ENCODE measurements at places on chromosomes 5 and 9.

- DNase-seq: no peak
Measured at GRCh38 chr9:87533271-87533670, 35.6 kb downstream of the DAPK1 start.

DNA sequence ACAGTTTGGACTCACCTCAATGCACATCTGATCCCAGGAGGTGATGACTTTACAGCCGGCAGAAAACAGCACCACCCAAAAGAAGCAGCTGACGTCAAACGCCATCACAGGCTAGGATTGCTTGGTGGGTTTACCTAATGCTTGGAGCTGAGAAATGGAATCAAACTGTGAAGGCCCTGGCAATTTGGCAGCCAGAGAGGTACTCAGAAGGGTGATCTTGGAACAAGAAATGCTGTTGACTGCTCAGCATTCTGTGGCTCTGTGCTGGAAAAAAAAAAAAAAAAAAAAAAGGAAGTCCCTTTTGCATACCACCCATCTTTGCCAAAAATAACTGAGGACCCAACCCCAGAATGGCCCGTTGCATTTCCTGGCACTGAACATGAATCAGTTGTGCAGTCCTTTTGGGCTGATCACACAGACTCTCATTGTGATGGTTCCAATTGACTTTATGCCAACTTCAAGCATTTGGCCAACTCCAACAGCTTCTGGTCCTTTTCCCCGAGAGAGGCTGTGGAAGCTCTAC is at the start of gene CD180:
Gene CD180, minus strand, starts transcription at position 263 of the 523 bp plus-strand sequence. Its CDS starts 158 bp downstream, at position 105.
- no peak for DNase-seq

DNA sequence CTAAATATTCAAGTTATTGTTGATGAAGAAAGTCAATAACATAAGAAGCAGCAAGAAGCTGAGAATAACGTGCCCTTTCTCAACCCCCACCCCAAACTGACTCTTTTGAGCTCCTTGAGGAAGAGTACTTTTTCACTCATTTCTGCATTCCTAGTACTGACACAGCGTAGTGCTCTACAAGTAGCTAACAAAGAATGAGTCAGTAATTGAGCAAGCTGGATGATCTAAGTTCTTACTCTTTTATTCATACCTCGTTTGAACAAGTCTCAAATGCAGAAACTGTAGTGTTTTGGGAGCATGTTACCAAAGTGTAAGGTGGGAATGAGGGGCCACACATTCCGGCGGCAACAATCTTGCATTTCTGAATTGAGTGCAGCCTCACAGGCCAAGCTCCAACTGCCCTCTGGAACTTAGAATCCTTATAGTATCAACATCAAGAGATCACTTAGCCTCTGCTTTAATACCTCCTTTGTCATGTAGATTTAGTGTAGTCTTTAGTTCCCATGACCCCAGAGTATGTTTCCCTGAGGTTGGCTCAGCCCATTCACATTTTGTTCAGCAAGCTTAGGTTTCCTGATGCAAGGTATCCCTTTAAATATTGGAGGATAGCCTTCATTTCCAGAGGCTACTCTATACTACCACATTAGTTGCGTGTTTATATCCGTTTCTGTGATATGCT is 152.0 kb downstream of the PRR16 start:
- no peak for DNase-seq

DNA sequence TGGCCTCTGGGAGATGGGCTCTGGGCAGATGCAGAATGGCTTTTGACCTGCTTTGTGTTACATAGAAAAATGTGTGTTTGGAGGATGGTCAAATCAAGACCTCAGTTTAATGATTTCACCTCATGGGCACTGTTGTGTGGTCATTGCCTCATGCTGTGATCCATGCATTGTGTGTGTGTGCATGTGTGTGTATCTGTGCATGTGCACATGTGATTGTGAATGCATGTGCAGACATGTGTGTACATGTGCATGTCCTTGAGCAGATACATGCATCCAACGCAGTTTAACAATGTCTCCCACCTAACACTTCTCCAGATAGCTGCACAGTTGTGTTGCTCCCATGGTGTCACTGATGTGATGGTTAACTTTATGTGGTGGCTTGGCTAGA is 40.1 kb upstream of the S1PR3 start:
- no peak for DNase-seq

GRCh38 chr9:108664309-108665255 is 191.2 kb downstream of the ACTL7B start:
- DNase-seq: no peak

- DNase-seq: no peak
Measured at GRCh38 chr5:135456238-135457099, 4.3 kb upstream of the TIFAB start.

DNA sequence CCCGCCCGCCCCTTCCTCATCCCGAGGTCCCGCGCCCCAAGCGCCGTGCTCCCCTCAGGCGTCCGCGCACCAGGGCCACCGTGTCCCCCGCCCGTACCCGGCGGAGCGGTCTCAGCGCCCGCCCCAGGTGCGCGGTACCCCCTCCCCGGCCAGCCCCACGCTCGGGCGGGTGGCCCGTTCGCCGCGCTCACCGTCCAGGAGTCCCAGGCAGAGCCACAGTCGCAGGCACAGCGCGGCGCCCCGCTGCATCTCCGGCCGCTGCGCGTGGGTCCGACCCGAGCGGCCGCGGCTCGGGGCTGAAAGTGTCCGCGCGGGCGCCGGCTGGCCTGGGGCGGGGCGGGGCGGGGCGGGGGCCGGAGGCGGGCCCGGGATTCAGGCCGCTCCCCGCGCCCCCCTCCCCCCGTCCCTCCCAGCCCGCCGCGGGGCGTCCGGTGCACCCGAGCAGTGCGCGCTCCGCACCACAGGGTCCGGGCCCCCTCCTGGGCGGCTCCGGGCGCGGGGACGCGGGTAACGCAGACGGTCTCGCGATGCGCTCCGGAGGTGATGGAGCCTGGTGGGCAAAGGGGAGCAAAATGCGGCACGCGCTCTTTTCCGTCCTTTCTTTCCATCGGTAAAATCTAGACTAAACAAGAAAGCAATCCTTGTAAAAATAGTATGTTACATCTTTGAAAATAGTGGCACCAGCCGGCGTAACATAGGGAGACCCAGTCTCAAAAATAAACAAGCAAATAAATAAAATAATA is at the start of gene FLT4:
Gene FLT4, minus strand, starts transcription at position 304 of the 743 bp plus-strand sequence. Its CDS starts 55 bp downstream, at position 249.
- DNase-seq: no peak

DNA sequence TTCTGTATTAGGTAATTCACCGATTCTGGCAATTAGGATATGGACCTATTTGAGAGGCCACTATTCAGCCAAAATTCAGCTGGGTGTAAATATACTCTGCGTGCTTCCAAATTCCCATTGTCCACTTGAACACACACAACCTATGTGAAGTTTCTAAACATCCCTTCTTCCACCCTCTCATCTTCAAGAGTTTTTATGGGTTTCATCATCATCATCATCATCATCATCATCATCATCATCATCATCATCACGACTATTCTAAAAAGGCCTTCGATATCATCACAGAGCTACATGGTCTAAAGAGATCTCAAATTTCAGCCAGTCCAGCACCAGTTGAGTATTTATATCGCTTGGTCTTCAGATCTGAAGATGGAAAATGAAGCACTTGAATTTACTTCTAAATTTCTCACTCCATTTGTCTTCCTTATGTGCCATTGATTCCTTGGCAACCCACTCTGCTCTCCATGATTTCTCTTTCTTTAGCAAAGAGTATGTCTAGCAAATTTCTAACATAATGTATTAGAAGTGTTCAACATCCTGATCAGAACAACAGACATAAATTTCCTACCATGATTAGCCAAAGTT is 49.2 kb upstream of the HMHB1 start:
- DNase-seq: no peak

DNA sequence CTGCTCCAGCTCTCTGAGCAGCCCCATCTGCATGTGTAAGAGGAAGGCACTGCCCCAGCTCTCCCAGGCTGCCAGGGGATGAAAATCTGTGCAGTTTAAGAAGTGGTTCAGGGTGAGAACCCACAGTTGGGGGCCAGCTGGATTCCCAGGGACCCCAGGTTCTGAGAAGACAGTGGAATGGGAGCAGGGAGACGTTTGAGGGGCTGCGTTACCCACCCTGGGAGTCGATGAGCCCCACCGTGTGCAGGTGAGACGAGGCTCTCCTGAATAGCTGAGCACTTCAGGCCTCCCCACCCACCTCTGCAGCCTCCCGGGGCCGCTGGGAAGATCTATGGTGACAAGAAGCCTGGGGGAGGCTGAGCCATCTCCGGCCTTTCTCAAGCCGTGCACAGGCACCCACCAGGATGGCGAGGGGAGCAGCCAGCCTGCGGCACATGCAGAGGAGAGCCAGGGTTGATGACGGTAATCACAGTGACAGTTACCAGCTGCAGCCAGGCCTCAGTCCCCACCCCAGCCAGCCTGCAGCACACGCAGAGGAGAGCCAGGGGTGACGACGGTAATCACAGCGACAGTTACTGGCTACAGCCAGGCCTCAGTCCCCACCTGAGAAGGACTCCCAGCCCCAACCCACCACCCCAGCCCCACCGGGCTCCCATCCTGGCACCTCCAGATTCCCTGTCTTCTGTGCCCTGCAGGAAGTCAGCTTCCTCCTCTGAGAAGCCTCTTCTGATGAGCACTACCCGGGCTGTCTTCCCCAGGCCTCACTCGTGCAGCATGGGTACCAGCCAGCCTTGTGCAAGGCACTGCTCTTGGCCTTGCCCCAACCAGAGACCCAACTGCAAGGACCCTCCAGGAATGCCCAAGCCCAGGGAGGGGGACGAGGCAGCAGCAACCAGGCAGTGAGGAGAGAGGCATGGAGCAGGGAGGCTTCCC is 150.8 kb upstream of the PPP1R26 start:
- DNase-seq: no peak

- no peak for DNase-seq
Measured at GRCh38 chr9:18658804-18659705, 185.1 kb downstream of the ADAMTSL1 start.

GRCh38 chr9:106019702-106020101 is 325.4 kb downstream of the TMEM38B start:
- DNase-seq: no peak

DNA sequence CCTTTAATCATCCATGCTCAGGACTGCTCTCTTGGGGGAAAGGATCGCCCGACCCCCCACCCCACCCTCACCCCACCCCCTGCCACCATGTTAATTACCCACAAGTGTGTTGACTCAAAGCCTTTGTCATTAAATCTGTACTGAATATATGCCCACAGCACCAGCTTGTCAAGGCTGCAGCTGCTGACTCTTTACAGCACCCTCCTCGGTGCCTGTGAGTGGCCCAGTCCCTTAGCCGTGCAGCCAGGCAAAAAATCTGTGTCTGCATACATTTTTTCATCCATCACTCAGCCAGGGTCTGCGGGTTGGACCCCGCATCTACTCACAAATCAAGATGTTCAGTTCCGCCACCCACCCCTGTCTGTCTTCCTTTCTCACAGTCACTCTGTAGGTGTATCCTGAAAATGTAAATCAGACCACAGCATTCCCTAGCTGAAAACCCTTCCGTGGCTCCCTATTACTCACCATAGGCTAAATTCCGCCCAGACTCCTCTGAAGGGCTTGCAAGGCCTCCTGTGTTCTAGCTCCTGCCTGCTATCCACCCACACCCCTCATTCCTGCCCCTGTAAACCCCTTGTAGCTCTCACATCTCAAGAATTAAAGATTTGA is 53.7 kb upstream of the KCNIP1 start:
- DNase-seq: no peak

GRCh38 chr5:176889321-176890280 is 9.5 kb downstream of the HK3 start:
- DNase-seq: no peak

DNA sequence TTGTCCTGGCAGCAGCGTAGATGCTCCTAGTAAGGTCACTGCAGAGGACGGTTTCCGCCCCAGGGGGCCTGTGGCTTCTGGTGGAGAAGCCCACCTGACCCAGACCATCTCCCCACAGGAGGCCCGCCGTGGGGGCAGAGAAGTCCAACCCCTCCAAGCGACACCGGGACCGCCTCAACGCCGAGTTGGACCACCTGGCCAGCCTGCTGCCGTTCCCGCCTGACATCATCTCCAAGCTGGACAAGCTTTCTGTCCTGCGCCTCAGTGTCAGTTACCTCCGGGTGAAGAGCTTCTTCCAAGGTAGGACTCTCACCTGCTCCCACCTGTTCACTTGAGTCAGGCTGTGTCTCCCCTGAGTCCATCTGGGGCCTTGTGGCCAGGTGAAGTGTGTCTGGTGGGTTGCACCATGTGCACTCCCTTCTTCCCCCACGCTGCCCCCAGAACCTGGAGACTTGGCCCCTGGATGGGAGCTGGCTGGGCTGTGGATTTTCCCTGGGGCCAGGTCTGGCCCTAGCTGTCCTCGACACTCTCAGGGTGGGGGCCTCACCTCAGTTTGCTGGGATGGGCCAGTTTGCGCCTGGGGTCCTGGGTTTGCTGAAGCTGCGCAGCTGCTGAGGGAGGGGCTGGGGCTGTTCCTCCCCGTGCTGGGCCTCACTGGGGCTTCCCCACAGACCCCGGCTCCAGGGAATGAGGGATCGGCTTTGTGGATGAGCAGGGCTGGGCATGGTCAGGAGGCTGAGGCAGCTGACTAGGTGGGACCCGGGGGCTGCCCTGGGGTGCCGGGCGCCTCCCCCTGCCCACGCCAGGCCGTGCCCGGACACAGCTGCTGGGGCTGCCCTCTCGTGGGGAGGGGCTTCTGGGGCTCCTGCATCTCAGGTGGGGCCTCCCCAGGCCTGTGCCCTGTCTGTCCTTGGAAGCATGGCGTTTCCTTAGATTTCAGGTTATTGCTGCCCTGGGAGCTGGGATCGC is 32.4 kb downstream of the AHRR start:
- DNase-seq: no peak

GRCh38 chr9:97873425-97873824 is 20.4 kb downstream of the FOXE1 start:
- DNase-seq: no peak

- no peak for DNase-seq
Measured at GRCh38 chr9:130500340-130501180, 55.8 kb downstream of the ASS1 start.

DNA sequence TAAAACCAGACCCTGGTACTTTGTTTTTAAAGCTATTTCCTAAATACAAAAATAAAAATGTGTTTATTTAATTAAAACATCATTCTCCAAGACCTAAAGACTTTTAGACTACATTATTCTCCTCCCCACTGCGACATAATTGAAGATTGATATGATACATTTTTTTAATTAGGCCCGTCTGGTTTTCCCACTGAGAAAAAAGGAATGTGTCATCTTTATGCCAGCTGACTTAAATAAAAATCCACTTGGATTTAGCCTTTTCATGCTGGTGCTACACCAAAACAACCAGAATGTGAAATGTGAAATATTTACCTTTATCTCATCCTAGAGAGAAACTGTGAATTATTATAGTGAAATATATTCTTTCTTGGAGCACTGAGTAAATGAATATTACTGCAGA is 155.5 kb upstream of the PPP1R2B start:
- DNase-seq: no peak

DNA sequence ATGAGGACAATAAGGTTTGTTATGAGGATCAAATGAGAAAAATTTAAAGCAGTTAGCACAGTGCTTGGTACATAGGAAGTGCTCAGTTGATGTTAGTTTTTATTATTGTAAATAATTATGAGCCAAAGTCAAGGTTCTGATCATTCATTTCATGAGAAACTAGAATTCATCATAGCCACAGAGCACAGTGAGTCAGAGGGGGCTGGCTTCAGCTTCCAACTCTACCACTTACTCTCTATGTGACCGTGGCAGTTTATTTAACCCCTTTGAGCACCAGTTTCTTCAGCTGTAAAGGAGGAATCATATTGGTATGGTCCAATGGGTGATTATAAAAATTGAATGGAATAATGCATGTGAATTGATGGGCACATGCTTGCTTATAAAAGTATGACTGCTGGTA is 39.4 kb downstream of the KLHL3 start:
- DNase-seq: peak; percentile 32
